ENCODE measurements at places on chromosomes 16 and 17. TPM values are rescaled to one million over a fixed set of nuclear protein-coding genes. Genes with fewer than 3 reads are reported as not detected.

DNA sequence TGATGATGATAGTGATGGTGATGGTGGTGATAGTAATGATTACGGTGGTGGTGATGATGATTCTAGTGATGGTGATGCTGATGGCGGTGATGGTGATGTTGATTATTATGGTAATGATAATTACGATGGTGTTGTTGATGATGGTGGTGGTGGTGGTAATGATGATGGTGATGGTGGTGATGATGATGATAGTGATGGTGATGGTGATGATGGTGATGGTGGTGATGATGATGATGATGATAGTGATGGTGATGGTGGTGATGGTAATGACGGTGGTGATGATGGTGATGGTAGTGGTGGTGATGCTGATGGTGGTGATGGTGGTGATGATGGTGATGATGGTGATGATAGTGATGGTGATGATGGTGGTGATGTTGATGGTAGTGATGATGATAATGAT is 370.0 kb downstream of the CDH13 start:
- DNase-seq: no peak

The CCL14 gene
- total RNA-seq: not detected

DNA sequence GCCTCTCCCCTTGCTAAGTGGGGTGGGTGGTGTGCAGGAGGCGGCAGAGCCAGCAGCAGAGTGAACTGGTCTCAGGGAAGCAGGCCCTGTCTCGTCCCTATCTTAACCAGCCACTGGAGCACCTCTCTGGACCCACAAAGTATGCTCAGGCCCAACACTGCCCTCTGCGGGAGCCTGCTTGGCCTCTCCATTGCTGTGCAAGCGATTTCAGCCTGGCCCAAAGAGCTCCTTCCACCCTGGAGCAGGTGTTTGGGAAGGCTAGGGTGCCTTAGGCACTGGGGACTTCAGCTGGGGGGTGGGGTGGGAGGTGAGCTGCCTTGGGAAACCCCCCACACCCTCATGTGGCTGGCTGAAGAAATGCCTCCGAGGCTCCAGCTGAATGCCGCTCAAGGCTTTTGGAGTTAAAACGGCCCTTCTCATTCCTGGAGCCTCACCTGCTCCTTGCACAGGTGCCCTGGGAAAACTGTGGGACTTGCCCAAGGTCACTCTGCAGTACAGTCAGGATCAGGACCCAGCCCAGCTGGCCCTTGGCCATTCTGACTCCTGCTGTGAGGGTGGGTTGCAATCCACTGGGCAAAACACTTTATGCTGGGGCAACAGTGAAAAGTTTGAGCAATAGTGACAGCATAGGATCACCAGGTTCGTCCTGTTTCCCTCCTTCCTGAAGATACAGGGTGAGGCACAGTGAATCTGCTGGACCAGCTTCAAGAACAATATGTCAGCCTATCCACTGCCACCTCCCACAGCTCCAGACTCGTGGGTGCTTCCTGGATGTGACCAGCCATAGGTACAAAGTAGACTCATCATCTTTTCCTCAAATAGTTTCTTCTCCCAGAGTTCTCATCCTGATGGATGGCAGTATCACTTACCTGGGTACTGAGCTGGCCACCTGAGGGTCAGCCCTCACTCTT is 5.9 kb upstream of the UBE2O start:
- peak; percentile 64 for DNase-seq

- no peak for DNase-seq
Observed at GRCh38 chr17:74252211-74252610, 21.8 kb upstream of the DNAI2 start.

The WFDC1 gene
- total RNA-seq: 5.0 TPM

The CBLN1 gene
- total RNA-seq: not detected

DNA sequence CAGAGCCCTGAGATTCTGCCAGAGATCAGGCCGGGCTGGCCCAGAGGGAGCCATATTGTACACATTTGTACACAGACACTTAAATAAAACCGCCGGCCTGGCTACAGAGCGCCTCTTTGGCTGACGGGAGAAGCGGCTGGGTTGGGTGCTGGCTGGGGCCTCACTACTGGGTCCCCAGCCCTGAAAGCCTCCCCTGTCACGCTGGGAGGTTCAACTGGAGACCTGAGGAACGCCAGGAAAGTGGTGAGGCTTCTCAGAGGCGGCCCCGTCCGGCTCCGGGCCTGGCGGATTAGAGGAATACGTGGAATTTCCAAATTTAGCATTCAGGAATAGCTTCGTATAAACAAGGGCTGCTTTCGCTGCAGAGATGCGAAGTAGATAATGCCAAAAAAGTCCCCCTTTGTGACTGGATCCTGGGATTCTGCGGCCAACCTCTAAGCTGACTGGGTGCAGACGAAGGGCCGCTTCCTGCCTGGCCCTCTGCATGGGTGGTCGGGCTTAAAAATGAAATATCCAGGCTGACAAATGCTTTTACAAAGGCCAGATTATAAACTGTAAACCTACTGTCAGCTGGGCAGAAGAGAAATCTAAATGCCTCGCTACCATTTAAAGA is 252.4 kb downstream of the IRF8 start:
- DNase-seq: no peak

The RNF151 gene
- total RNA-seq: not detected

DNA sequence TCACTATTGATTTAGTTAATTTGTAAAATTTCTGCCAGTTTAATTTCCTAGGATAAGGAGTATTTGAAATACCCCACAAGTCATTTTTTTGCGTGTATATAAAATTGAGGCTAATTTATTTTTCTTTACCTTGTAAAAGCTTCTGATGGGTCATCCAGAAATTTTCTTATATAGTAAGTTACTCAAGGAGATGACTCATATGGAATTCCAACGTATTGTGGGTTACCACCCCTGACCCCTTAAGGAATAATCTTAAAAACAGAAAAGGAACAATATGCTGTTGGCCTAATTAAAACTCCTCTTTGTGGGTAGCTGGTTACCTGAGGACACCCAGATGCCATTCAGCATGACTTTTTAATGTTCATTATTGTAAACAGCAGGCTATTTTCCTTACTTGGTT is 13.6 kb downstream of the HEATR6 start:
- peak; percentile 65 for DNase-seq

DNA sequence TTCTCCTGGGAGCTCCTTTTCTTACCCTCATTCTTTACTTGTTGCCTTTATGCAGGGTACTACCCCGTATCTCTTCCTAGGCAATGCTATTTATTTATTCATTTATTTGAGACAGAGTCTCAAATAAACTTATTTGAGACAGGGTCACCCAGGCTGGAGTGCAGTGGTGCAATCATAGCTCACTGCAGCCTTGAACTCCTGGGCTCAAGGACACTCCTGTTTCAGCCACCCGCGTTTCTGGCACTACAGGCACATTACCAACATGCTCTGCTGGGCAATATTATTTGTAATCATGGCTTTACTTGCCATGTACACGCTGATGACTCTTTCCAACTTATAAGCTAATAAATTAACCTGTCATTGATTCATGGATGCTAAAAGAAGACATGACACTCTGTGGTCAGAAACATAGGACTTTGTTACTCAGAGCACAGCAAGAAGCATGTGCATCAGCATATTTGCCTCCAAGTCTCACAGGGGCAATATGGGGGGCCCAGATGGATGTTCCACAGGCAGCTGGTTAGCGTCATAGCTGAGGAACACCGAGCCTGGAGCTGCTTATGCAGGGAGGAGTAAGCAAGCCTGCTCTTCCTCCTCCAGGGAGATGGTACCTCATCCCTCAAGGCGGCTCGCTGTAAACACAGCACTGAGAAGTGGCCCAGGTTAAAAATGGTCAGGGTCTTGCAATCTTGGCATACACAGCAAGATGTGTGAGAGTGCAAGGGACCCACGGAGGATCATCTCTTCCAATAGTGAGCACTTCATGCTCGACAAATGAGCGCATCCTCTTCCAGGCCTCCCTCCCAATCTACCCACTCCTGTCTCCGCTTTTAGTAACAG is 4.2 kb upstream of the LRRC75A start:
- no peak for DNase-seq

The KRTAP9-9 gene
- not detected for total RNA-seq

The KRTAP4-9 gene
- total RNA-seq: not detected

GRCh38 chr16:47493381-47494337 is 32.5 kb downstream of the PHKB start:
- no peak for DNase-seq

The NME2 gene
- total RNA-seq: 863 TPM

The ADCY9 gene
- 5.4 TPM for total RNA-seq

GRCh38 chr17:58402047-58402446 is 15.3 kb downstream of the RNF43 start:
- DNase-seq: no peak

- DNase-seq: peak; percentile 78
Observed at GRCh38 chr17:4852567-4853207, 19.5 kb downstream of the MINK1 start.

DNA sequence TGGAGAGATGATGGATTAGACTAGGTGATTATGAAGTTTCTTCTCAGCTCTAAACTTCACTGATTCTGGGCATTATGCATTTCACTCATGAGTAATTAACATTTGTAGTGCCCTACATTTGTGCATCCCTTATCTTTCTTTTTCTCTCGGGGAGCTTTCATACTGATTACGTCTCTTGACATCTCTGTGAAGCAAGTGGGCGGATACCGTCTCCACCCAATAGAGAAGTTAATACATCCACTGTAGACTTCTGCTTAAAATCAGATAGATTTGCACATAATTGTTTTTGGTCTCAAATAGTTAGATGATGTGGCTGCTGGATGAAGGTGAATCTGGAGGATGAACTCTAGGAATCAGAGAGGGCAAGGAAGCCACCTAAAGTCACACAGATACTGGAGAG is 653.6 kb upstream of the EEF2KMT start:
- DNase-seq: no peak

- DNase-seq: no peak
Observed at GRCh38 chr16:4667203-4667963, 26.0 kb upstream of the NUDT16L1 start.

- DNase-seq: peak; percentile 32
Observed at GRCh38 chr17:47882247-47882646, 13.8 kb upstream of the SP2 start.

The EPOP gene
- total RNA-seq: 0.36 TPM

DNA sequence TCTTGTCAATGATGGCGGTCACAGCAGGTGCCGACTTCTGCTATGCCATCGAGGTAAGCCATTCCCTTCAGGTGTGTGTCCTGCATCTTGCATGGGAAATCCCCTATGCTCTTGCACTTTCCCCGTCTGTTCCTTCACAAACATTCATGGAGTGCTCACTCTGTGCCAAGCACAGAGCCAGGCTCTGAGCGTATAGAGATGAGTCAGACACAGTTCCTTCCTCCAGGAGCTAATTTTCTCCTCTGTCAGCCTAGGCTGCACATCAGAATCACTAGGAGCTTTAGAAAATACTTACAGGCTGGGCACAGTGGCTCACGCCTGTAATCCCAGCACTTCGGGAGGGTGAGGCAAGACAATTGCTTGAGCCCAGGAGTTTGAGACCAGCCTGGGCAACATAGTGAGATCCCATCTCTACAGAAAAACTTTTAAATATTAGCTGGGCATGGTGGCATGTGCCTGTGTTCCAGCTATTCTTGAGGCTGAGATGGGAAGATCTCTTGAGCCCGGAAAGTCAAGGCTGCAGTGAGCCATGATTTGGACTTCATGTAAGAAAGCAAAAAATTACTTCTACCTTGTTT is 14.1 kb downstream of the PRMT7 start:
- no peak for DNase-seq

GRCh38 chr17:41407226-41407625 is 9.8 kb upstream of the KRT31 start:
- no peak for DNase-seq

DNA sequence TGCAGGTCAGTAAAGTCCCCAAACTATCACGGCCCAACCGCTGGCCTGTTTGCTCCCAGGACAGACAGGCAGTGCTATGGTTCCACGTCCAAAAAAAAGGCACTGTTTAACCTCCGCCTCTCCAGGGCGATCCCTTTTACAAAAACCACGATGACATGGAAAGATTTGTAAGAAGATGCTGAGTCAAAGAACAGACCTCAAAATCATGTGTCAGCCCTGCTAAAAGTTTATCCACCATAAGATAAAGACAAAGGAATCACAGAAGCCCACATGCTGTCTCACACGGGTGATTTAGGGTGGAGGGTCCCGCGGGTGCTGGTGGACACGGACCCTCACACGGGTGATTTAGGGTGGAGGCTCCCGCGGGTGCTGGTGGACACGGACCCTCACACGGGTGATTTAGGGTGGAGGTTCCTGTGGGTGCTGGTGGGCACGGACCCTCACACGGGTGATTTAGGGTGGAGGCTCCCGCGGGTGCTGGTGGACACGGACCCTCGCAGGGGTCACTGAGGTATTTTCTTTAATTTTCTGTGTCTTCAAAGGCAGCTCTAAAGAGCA is 117.2 kb upstream of the METRNL start:
- peak; percentile 60 for DNase-seq

The HP gene
- total RNA-seq: not detected

GRCh38 chr16:11225677-11226549 is 30.1 kb downstream of the SOCS1 start:
- no peak for DNase-seq

GRCh38 chr17:38538906-38539305 is 66.8 kb downstream of the SRCIN1 start:
- no peak for DNase-seq

GRCh38 chr16:68995011-68995504 is 110.4 kb upstream of the HAS3 start:
- DNase-seq: peak; percentile 58

GRCh38 chr16:3610698-3611145 is 684 bp downstream of the SLX4 start:
- DNase-seq: no peak

DNA sequence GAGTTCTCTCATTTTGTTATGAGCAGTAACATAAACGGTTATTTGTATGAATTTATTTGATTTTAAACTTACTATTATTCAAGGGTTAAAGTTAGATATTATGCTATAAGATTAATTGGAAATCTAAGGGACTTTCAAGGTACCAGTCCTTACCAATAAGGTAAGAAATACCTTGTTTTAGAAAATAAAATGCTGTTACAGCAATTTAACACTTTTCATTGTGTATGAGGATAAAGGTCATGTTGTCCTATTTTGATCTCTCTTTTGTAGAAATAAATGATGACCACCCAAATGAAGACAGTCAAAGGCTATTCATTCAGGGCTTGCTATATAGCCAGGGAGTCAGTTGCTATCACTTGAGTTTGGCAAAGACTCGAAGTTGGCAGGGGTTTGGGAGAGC is 1185.9 kb upstream of the GOT2 start:
- no peak for DNase-seq

The NPIPB9 gene
- total RNA-seq: 0.56 TPM

- no peak for DNase-seq
Observed at GRCh38 chr16:64617836-64618476, 503.9 kb downstream of the CDH11 start.

DNA sequence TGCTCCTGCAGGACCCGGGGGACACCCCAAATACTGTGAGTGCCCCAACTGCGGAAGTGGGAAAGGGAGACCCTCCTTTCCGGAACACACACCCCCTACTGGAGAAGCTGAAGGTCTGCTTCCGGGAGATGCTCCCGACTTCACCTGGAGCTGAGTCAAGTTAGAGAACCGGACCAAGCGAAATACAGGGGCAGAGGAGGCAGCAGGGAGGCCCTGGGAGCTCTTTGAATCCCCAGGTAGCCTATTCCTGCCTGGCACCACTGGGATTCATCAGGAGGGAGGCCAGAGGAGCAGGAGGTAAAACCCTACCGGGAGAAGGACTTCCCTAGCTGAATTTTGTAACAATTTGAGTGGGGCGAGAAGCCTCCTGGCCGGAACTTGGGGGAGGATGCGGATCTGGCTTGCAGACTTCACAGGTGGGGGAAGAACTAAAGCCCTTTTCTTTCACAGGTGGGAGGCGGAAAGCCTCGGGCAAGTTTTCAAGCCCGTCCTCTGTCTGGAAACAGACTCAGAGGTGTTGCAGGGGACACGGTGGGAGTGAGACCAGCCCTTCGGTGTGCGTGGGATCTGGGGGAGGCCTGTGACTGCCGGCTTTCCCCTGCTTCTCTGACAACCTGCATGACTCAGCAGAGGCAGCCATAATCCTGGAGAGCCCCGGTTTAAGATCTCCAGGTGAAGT is 22.4 kb upstream of the TEKT1 start:
- no peak for DNase-seq

The CD300A gene
- not detected for total RNA-seq

Measured in IMR-90 (cell line).